Spinal cord (tissue), 10 donors: ENCODE measurements at places on chromosomes 7 and 10.

GRCh38 chr10:54469587-54470323 is 331.3 kb downstream of the PCDH15 start:
- DNase-seq = no peak

DNA sequence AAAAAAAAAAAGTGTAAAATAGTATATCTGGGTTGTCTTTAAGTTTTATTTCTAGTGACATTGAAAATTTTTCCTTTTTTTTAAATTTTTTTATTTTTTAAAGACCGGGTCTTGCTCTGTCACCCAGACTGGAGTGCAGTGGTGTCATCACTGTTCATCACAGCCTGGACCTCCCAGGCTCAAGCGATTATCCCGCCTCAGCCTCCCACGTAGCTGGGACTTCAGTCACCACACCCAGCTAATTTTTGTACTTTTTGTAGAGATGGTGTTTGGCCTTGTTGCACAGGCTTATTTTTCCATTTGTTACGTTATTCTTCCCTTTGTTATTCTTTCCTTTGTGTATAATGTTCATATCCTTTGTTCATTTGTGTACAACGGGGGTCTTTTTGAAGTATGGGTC is 30.1 kb downstream of the TSPAN14 start:
- DNase-seq = no peak

- no peak for DNase-seq
Measured at GRCh38 chr7:69192134-69192533, 406.1 kb upstream of the AUTS2 start.

DNA sequence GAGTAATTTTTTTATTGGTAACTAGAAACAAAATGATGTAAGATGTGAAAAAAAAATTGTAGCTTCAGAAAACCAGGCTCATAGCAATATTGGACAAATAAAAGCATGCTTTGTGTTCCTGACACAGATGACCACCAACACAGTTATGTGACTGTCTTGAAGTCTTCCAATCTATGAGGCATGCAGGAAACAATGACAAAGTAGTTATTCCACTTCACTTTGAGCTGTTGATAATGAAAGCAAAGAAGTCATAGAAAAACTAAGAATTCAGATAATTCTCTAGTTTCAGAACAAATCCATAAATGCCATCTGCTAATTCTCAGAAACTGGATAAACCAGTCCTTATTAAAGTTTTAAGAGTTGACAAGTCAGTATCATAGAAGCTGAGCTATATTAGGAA is 378.4 kb upstream of the SEMA3D start:
- DNase-seq = no peak

DNA sequence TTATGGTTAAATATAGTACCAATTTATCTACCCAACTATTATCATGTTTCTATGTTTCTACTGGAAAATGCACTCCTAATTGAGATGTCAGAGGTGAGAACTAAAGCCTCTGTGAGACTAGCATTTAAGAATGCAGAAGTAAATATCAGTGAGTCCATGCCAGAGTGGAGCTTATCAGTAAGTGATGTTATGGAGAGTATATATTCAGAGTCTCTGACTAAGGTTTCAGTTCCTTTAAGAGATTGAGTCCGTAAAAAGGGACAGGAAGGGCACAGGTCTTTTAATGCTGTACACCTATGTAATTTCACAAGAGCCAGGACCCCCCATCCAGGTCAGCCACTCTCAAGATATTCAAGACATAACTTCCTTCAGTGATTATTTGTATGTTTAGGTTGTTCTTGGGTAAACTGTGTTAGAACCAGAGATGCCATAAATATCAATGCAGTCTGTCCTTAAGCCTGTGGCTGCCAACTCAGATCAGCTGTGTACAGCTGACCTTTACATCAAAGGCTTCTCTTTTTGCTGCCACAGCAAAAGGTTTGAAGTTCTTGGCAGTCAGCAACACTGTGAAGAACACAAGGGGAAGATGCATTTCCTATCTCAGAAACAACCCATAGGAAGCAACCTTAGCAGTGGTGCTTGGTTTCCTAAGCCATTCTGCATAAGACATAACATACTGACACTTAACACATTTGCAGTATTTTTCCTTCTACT is 244.8 kb downstream of the BICC1 start:
- DNase-seq = no peak

DNA sequence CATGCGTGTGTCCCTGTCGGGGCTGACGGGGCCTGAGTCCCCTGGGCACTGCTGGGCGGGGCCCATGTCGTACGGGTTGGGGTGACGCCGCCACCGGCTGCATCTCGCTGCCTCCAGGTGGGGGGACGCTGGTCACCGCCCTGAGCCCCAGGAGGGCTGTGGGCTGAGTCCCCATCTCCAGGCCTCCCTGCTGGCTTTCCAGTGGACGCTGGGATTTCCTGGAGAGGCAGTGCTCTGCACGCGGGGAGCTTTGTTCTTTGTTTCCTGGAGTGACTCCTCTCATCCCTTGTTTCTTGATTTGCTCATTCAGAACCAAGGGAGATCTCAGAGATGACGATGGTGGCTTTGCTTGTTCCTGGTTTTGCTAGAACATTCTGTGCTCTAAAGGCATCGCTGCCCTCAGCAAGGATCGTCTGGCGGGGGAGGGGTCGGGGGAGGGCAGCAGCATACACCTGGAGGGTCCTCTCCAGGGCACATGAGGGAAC is 21.0 kb downstream of the PWWP2B start:
- DNase-seq = no peak

- DNase-seq = no peak
Measured at GRCh38 chr10:32328499-32328898, 18.5 kb downstream of the EPC1 start.

DNA sequence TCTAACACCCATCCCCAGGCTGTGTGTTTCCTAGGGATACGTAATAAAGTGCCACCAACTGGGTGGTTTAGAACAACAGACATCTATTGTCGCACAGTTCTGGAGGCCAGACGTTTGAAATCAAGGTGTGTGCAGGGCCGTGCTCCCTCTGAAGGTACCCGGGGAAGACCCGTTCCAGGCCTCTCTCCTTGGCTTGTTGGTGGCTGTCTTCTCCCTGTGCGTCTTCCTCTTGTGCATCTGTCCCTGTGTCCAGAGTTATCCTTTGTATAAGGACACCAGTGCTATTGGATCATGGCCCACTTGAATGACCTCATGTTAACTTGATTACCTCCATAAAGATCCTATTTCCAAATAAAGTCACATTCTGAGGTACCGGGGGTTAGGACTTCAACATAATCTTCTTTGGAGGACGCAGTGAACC is 15.6 kb downstream of the GRK5 start:
- DNase-seq = no peak

DNA sequence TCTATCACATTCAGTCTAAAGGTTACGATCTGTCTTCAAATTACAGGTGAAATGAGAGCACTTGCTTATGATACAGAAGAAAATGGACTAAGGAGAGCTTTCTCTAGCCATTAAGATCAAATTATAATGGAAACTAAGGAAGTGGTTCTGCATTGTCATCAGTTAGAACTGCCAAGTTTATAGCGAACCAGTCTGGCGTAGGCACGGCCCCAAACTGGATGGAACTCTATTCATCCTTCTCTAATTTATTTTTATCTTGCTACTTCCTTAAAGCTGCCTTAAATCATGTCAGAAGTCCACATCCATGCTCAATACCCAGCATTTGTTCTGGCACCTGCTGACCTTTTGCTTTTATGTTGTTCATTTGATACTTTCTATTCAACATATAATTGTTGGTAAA is 63.7 kb upstream of the APBB1IP start:
- DNase-seq = no peak

- no peak for DNase-seq
Measured at GRCh38 chr10:107091126-107091525, 73.4 kb downstream of the SORCS1 start.

GRCh38 chr10:127354992-127355391 is 158.6 kb upstream of the INSYN2A start:
- no peak for DNase-seq

GRCh38 chr10:22761569-22762220 is 47.3 kb upstream of the PIP4K2A start:
- no peak for DNase-seq

DNA sequence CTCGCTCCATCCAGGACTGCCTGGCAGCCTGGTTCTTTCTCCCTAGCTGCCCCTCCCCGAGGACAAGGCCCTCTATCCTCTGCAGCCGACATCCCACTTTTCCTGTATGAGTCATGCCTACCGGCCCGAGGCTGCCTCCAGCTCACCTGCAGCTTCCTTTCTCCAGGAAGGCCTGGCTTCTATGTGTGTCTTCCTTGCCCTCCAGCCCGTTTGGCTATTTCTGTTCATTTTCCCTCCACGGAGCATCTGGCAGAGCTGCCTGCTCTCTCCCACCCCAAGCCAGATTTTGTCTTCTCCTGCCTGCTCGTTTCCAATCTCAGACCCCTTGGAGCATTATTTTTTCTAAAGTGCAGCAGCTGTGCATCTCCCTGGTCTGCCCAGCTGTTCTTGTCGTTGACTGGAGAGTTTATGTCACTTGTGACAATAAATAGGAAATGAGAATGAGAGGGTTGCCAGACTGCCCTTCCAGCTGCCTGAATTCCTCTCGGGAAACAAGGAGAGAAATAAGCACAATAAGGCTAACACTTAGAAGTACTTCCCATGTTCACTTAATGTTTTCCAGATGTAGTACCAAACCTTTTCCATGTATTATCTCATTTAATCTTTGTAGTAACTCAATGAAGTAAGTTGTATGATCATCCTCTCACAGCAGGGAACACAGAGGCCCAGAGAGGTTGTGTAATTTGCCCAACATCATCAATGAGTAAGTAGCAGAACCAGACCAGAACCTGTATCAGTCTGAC is 19.7 kb downstream of the UBTD1 start:
- no peak for DNase-seq

- DNase-seq = no peak
Measured at GRCh38 chr7:29483219-29484104, 80.2 kb upstream of the PRR15 start.

DNA sequence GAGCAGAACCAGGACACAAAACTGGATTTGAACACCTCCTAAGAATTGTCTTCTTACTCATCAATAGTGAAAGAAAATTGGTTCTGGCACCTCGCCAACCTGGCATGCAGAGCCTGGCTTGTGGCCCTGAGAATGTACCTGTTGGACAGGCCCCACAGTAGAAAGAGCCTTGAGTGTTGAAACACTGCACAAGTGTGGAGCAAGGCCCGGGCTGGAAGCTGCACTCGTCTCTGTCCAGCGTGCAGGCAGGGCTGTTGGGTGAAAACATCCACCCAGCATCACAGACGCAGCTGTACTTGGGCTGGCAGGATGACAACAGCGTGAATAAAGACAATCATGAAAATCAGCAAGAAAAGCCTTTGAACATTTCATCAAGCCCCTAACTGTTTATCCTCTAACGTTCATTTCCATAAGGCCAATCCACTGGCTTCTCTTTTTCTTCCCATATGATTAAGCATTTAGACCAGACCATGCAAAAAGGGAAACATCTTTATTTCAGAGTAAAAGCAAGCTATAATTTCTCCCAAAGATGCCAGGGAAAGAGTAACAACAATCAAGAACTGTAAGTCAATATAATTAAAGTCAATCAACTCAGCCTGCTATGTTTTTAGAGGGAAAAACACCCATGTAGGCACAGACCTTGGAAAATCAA is 15.6 kb downstream of the CUBN start:
- peak; percentile 38 for DNase-seq

- no peak for DNase-seq
Measured at GRCh38 chr7:24555719-24556118, 17.5 kb upstream of the PALS2 start.

DNA sequence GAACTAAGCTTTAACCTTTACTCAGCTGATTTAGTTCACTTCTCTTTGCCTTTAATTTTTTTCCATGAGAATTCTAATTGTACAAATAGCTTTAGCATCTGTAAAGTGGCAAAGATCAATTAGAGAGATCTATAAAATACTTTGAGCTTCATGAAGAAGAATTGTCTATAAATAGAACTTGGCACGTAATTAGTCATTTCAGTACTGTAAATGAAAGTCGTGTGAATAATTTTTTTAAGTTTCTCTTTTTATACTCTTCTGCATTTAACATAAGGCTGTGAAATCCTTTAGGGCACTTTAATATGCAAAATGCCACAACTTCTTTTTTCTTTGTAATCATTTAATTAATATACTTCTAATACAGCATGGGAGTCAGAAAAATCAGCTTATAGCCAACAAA is 177.8 kb downstream of the CSTF2T start:
- DNase-seq = no peak

DNA sequence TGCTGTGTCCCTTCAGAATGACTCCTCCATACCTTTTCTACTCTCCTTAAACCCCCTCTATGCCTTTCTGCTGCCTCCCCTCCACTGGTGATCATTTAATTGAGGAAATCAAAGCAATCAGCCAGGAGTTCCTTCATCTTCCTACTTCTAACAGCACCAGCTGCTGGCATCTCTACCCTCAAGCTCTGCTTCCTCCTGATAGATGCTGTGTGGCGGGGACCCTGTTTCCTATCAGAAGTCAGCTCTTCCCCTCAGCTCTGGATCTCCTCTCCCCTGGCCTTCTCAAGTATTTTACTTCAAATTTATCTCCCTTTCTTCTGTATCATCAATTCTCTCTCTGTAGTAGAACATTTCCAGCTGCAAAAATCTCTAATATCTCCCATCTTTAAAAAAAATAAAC is 183.7 kb downstream of the ELMO1 start:
- no peak for DNase-seq

GRCh38 chr10:60729106-60729505 is 49.2 kb upstream of the CDK1 start:
- no peak for DNase-seq

DNA sequence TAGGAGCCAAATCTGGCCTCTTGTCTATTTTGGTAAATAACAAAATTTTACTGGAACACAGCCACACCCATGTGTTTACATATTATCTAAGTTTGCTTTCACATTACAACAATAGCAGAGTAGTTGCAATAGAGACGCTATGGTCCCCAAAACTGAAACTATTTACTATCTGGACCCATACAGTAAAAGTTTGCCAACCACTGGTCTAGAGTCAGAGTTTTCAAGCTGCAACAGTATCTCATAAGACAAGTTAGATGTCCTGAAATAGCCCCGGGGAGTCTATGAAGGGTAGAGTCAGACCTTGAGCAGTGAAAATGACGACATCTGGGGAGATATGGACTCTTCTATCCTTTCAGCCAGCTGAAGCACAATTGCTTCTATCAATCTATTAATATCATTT is 74.2 kb downstream of the CTNNA3 start:
- DNase-seq = no peak

DNA sequence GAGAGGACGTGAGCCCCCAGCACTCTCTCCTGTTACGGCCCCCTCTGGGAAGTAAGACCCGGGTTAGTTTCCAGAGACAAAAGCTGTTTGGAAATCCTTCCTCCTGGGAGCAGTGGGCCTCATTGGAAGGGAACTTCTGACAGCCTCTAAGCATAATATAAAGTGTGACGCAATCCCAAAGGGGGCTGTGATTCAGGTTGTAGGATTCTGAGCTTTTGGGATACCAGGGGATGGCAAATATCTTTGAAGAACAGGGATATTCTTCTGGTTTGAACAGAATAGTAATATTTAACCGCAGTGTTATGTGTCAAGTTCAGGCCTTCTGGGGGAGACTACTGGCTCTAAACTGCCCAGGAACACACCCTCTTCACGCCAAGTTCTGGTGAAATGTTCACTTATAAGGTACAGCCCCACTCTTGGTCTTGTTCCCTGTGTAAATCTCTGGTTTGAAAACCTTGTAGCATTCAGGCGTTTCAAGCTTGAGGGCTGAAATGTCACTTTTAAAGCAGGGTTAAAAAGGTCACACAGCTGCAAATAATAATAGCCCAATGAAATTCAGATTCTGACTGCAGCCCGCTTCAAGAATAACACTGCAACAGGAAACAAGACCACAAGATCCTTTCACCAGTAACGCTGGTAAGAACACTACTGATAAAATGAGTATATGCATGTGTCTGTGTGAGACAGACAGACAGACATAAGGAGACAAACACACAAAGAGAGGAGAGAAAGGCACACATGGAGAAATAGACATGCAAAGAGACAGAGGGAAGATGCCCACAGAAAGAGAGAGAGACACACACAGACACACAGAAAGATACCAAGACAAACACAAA is 69.0 kb downstream of the CREB5 start:
- no peak for DNase-seq
